ENCODE measurements at places on chromosomes 1 and 21.

GRCh38 chr1:198497326-198498102, 43.0 kb downstream of the ATP6V1G3 start:
- DNase-seq = no peak

DNA sequence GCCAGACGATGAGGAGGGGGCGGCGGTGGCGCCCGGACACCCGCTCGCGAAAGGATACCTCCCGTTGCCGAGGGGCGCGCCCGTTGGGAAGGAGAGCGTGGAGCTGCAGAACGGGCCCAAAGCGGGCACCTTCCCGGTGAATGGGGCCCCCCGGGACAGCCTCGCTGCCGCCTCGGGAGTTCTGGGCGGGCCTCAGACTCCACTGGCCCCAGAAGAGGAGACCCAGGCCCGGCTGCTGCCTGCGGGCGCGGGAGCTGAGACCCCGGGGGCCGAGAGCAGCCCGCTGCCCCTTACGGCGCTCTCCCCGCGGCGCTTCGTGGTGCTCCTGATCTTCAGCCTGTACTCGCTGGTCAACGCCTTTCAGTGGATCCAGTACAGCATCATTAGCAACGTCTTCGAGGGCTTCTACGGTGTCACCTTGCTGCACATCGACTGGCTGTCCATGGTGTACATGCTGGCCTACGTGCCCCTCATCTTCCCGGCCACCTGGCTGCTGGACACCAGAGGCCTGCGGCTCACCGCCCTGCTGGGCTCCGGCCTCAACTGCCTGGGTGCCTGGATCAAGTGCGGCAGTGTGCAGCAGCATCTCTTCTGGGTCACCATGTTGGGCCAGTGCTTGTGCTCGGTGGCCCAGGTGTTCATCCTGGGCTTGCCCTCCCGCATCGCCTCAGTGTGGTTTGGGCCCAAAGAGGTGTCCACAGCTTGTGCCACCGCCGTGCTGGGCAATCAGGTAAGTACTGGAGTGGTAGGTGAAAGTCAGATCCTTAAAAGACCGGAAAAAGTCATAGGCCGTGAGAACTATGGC, 588 bp downstream of the FLVCR1 start:
- no peak for DNase-seq

DNA sequence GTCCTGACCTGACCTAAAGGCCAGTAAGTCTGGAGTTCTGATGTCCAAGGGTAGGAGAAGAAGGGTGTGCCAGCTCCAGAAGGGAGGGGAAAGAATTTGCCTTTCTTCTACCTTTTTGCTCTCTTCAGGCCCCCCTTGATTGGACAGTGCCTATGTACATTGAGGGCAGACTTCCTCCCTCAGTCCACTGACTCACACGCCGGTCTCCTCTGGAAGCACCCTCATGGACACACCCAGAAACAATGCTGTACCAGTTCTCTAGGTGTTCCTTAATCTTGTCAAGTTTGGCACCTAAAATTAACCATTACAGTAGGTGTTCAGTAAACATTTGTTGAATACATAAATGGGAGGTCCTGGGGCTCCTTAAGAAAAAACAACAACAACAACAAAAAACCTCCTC, 51.0 kb upstream of the POU2F1 start:
- no peak for DNase-seq

DNA sequence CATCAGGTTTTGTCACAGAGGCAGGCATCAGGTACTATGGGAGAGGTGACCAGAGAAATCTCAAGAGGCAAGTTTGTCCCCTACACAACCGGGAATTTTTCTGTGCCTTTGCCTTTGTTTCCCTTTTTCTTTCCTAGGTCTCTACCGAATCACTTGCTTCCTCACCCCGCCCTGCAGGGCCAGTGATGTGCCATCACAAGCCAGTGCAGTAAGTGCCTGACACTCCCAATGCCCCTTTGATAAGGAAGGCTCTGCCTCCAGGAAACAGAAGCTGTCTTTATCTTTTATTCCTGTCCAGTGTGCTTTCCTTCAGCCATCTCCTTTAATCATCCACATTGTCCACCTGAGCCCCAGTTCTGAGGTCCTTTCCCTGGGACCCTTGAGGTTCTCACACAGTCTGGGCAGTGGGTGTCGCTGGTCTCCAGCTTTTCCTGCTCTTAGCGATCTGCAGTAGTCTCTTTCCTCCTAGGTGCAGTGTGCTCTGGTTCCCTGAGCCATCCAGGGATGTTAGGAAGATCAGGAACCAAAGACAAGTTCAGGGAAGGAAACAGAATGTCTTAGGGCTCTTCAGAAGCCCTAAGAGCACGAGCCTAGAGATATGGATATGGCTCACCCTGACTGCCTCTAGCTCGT, 36.6 kb downstream of the GJA5 start:
- no peak for DNase-seq

GRCh38 chr1:61058483-61059245, 23.7 kb upstream of the NFIA start:
- no peak for DNase-seq

DNA sequence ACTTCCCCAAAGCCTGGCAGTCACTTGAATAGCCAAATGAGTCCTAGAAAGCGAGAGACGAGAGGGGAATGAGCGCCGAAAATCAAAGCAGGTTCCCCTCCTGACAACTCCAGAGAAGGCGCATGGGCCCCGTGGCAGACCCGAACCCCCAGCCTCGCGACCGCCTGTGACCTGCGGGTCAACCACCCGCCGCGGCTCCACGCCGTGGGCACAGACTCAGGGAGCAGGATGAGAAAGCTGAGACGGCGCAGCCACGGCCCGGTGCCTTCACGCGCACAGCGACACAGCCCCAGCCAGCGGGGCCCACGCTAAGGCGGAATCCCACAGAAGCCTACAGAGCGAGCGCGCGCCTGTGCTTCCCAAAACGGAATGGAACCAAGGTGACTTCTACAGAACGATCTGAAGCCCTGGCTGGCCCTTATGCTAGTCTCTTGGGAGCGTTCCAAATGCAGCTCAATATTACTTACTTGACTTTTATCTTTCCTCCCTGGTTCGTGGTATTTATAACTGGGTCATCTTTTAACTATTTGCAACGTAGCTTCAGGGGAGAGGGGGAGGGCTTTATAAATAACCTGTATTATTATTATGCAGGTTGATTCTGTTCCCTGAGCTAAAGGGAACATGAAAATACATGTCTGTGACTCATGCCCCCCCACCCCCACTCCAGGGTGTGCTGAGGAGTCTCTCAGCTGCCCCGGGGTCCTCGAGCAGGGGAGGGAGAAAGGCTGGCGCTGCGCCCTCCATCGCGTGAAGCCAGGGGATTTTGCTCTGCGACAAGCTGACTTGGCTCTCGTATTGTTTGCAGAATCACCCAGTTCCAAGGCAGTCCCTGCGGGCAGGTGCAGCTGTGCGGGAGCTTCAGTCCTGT, 1.7 kb downstream of the TSPEAR start:
- DNase-seq = no peak

DNA sequence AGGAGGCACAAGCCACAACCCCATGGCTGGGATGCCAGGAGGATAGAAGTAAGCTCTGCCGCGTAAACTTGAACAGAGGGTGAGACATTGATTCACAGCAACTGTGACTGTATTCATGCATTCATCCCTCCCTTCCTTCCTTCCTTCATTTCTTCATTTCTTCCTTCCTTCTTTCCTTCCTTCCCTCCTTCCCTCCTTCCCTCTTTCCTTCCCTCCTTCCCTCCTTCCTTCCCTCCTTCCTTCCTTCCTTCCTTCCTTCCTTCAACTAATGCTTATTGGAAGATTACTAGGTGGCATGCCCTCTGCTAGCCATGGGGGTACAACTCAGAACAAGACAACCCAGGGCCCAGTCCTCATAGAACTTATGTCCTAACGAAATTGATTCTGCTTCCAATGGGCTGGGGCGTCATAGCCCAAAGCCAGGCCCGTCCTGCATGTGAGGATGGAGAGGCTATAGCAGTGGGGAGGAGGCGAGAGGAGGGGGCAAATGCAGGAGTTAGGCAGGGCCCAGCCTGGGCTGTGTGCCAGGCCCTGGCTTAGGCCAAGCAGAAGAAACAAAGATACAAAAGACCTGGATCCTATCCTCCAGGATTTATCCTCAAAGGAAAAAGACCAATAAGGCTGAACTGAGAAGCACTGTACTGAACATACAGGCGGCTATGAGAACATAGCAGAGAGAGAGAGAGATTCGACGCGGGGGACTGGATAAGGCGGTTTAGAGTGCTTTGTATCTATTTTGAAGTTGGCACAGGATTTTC, 24.4 kb upstream of the PAXBP1 start:
- no peak for DNase-seq

DNA sequence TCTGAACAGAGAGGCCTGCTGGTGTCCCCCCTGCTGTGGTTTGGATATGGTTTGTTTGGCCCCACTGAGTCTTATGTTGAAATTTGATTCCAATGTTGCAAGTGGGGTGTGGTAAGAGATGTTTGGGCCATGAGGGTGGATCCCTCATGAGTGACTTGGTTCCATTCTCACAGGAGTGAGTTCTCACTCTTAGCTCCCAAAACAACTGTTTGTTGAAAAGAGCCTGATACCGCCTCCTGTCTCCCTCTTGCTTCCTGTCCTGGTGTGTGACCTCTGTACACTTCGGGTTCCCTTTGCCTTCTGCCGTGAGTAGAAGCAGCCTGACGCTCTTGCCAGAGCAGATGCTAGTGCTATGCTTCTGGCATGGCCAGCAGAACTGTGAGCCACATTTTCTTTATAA, 60.5 kb downstream of the C21orf91 start:
- DNase-seq = no peak

DNA sequence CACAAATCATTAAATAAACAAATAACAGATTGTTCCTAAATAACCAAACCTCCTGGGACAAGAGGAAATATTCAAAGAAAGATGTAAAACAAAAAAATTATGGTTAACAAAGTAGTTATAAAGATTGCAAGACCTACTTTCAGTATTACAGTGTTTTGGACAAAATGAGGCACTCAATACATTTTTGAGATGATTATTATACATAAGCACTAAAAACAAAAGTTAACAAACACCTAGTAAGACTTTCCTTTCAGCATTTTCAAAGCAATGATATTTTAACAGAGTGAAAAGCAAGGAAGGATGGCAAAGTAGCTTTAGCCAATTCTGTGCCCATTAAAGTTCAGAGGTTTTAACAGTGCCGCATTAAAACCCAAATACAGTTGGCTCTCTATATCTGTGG, 17.2 kb downstream of the OMA1 start:
- no peak for DNase-seq

GRCh38 chr1:205189131-205189530, 22.4 kb downstream of the DSTYK start:
- DNase-seq = no peak

DNA sequence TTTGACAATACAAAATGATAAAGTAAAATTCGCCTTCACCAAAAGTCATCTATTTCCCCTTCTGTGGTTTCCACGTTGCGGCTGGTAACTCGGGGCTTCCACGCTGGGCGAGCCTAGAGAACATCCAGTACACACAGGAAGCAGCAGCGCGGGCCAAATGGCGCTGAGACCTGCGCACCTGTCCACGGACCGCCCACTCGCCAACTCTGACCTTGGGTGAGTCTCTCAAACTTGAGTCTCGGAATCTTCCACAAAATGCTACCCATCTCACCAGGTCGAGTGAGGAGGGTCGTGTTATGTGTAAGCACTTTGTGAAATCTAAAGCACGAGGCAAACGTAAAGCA, 820 bp upstream of the TTF2 start:
- peak; percentile 45 for DNase-seq

GRCh38 chr1:174768516-174768915, 231.2 kb upstream of the CACYBP start:
- no peak for DNase-seq

- DNase-seq = no peak
Measured at GRCh38 chr21:25537174-25537573, 70.1 kb downstream of the MRPL39 start.

DNA sequence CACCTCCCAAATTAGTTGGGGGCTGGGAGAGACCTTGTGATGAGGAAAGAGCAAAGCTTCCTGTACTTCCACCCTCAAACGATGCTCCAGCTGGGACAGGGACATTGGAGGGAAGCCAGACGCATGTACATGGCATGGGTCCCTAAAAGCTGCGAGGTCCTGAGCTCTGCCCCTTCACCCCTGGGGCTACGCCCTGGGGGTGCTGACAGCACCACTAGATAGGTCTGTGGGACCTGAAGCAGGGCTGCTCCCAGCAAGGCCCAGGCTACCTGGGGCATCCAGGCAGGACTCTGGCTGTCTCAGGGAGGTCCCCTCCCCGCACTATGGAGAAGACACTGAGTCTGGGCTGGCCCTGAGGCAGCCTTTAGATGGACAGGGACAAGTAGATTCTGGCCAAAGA, 83.4 kb downstream of the DMRTB1 start:
- no peak for DNase-seq

DNA sequence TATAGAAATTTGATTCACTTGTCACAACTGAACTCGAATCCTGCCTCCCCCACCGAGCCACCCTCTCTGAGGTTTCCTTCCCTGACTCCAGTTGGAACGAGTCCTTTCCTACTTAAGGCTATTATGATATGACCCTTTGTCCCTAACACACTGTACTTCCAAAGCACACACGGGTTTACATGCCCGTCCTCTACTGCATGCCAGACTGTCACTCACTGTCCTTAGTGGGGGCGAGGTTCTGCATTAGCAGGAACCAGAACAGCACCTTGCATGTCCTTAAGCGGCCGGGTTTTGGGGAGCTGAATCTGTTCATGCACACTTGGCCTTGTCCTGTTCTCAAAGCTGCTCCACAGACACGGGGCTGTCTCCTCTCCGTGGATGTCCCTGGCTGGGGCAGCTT, 164.6 kb upstream of the KCNJ6 start:
- DNase-seq = no peak

DNA sequence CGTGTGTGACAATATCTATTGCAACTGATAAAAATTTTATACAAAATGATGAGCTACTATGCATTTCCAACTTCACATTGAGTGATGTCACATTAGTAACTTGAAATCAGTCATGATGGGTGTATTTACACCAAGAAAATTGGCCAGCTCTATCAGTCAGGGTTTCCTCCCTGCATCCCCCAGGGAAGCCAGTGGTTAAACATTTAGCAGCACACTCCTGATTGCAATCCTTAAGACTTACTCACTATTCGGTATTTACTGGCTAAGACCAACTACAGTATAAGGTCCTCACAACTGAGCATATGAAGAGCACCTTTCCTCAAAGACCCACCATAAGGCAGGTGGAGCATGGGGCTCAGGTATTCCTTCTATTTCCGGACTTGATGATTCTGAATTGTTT, 41.3 kb upstream of the PTGFRN start:
- DNase-seq = no peak

DNA sequence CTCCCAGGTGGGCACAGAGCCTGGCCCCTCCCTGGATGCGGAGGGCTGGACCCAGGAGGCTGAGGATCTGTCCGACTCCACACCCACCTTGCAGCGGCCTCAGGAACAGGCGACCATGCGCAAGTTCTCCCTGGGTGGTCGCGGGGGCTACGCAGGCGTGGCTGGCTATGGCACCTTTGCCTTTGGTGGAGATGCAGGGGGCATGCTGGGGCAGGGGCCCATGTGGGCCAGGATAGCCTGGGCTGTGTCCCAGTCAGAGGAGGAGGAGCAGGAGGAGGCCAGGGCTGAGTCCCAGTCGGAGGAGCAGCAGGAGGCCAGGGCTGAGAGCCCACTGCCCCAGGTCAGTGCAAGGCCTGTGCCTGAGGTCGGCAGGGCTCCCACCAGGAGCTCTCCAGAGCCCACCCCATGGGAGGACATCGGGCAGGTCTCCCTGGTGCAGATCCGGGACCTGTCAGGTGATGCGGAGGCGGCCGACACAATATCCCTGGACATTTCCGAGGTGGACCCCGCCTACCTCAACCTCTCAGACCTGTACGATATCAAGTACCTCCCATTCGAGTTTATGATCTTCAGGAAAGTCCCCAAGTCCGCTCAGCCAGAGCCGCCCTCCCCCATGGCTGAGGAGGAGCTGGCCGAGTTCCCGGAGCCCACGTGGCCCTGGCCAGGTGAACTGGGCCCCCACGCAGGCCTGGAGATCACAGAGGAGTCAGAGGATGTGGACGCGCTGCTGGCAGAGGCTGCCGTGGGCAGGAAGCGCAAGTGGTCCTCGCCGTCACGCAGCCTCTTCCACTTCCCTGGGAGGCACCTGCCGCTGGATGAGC, 34.2 kb downstream of the TRIM11 start:
- no peak for DNase-seq

All from stimulated activated CD8-positive, alpha-beta memory T cell treated with anti-CD3 and anti-CD28 coated beads, Interleukin-2, amount 100 ng/mL, for 1 hour (primary cell).